Breast epithelium (tissue), 4 donors: ENCODE measurements at places on chromosomes 6 and 20. TPM values are rescaled to one million over a fixed set of nuclear protein-coding genes. Genes with fewer than 3 reads are reported as not detected.

ADGRG6 gene
- total RNA-seq: 29.6 TPM

SSTR4 gene
- total RNA-seq: not detected

PLCB4 gene
- total RNA-seq: 9.4 TPM

DSP gene
- total RNA-seq: 165 TPM

SLPI gene
- 248 TPM for total RNA-seq

GSS gene
- total RNA-seq: 61.9 TPM

MACROD2 gene
- total RNA-seq: 26.8 TPM

CCDC170 gene
- 3.5 TPM for total RNA-seq

GGTLC1 gene
- total RNA-seq: not detected

BPIFB4 gene
- not detected for total RNA-seq

PERP gene
- 176 TPM for total RNA-seq
